Activated T-cell treated with anti-CD3 and anti-CD28 coated beads, Interleukin-2, amount 50 U/mL, for 48 hours (primary cell): ENCODE measurements at places on chromosomes 5 and 9.

GRCh38 chr5:1502046-1502736 is 21.6 kb downstream of the LPCAT1 start:
- DNase-seq = peak; percentile 47

DNA sequence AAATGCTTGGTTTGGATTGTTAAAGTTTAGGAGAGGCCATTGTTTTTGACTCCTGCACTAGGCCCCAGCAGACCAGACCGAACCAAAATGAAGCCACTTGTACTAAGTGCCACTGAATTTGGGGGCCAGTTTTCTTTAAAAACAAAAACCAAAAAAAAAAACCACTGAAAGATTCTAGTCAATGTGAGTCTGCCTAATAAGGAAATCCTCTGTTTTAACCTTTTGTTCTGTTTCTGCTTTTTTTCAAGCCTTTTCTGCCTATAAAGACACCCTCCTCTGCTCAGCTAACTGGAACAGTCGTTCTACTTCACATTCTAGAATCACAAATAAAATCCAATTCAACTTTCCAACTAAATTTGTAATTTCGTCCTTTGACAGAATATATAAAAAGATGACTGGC is 64.9 kb downstream of the SERINC5 start:
- DNase-seq = no peak

DNA sequence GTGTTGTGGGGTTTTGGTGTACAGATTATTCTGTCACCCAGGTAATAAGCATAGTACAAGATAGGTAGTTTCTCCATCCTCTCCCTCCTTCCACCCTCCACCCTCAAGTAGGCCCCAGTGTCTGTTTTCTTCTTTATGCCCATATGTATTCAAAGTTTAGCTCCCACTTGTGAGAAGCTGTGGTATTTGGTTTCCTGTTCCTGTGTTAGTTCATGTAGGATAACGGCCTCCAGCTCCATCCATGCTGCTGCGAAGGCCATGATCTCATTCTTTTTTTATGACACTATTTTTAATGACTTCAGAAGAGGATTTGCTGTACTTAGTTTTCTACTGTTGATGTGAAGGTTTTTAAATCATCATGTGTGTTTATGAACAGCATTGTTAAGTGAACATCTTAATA is 11.9 kb downstream of the CCDC180 start:
- DNase-seq = no peak

GRCh38 chr5:2894316-2894715 is 142.8 kb upstream of the IRX2 start:
- DNase-seq = no peak

GRCh38 chr5:88226881-88227450 is 41.7 kb downstream of the TMEM161B start:
- DNase-seq = no peak

DNA sequence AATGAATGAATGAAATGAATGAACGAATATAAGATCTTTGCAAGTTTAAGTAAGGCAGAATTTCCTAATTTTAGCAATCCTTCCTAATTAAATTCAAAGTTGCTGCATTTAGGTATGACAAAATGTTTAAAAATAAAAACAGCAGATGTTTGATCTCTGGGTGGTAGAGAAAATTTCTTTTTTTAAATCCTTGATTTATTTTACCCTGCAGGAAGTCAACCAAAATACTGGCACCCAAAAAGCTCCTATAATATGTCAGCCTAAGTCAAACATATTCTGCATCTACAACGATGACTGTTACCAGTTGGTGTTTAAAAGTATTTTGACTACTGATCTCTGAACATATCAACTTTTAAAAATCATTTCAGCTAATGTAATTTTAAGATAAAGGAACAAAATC is 58.4 kb downstream of the TTC39B start:
- DNase-seq = no peak

DNA sequence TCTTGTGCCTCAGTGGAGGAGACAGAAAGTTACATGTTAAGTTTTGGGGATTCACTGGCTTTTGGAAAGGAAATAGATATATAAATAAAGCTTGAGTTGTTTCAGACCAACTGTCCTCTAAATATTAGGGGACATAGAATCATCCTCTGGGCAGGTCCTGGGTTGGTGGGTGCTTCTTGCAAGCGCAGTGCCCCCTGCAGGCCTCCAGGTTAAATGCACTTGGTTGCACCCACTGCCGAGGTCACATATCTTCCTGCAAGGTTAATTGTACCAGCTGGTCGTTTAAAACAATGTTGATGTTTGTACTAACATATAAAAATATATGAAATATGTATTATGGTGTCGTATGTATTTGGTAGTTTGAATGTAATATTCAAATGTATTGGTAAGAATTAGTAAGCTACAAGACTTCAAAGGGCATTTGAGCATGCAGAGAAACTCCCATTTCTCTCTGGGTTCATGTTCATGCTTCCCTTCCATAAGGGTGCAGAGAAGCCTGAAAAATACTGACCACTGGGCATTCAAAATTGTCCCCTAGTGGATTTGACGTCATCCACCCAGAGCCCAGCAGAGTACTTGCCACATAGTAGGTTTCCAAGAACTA is 87.0 kb downstream of the ZNF618 start:
- peak; percentile 29 for DNase-seq

DNA sequence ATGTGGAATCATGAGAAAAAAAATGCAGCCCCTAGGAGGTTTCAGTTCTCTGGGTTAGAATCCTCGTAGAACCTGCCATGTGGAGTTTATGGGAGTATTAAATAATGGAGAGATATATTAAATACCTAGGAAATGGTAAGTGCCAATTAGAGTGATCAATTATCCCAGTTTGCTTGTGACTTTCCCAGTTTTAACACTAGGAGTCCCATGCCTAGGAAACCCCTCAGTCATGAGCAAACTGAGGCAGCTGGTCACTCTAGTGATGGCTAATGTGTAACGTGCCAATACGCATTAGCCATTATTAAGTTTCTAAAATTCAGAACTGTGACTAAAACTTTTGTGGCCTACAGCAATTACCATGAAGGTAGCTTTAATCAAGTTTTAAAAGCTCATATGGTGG is 720.6 kb downstream of the TAF11L14 start:
- DNase-seq = no peak

GRCh38 chr9:85729882-85730281 is 11.9 kb downstream of the AGTPBP1 start:
- DNase-seq = no peak

DNA sequence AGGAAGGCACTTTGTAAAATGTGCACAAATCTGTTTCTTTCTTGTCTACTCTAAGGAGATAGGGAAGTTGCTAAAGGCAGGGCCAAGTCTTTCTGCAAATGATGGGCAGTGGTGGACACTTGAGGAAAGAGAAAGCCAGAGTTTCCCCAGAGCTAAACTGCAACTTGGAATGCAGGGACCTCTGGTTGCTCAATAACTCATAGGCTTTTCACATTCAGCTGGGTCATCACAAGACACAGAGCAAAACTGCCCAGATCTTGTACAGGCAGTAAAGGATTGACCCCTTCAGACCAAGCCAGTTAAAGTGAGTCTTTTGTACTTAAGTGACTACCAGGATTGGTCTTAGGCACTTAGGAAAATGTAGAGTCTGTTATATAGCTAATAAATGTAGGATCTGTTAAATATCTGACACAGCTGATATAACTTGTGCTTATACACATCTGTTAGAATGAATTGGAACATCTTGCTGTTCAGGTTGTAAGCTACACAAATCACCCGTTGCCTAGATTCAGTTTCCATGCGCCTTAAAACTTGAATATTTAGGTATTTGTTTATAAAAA is 13.5 kb upstream of the AGXT2 start:
- no peak for DNase-seq

- DNase-seq = no peak
Observed at GRCh38 chr5:145718956-145719355, 116.2 kb downstream of the PRELID2 start.

DNA sequence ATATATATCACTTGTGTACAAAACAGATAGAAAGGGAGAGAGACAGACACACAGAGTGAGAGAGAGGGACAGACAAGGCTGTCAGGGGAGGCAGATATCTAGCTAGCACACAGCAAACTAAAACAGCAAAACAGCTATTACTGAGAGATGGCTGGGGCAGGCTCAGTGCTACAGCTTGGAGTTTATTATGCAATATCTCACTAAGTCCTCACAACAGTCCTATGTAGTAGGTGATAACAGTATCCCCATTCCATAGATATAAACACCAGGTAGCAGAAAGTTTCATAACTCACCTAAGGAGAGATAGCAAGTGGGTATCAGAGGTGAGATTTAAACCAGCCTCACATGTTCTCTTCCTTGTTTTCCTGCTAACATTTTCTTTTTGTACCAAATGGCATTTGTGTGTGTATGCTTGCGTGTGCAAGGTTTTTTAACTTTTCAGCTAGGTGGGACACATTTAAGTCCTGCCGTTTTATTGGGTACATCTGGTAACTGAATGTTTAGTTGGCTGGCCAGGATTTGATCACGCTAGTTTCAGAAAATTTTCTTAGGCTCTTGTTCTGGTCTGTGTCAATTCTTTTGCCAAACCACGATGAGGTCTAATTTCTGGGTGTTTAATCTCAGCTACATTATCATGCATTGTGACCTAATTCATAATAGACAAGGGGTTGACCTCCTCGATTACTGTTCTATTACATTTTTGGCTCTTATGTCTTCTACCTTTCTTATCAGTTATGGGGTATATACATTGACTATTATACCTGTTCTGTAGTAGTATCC is 105.1 kb downstream of the LMNB1 start:
- no peak for DNase-seq

DNA sequence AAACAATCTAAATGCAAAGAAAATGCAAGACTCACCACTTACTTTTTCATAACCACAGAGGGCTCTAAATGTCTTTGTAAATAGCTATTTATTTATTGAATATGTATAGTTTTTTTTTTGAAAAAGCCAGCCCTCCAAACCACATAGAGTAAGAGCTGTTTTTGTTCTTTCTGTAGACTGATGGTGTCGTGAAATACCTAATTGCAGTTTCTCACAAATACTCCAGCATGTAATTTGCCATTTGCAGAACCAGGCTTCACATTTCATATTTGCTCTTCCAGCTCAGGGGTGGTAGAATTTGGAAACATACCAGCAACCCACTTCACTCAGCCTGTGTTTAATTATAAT is 159.8 kb downstream of the TMC1 start:
- no peak for DNase-seq

DNA sequence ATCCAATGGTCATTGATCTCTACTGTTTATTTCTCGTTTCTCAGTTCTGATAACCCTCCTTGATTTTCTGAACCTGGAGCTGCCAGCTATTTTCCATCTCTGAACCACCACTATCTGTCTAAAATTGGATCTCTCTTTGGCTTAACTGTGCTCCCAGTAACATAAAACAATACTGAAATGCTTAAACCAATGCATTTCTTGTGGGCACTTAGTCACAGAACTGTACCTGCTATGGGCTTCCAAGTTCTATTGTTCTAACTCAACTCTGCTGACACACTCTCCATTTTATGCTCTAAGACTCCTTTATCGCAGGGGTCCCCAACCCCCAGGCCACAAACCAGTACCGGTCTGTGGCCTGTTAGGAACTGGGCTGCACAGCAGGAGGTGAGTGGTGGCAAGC is 120.6 kb downstream of the LHFPL2 start:
- no peak for DNase-seq

- no peak for DNase-seq
Observed at GRCh38 chr5:147223948-147224791, 10.7 kb upstream of the STK32A start.

- no peak for DNase-seq
Observed at GRCh38 chr5:163963881-163964280, 458.5 kb downstream of the MAT2B start.

DNA sequence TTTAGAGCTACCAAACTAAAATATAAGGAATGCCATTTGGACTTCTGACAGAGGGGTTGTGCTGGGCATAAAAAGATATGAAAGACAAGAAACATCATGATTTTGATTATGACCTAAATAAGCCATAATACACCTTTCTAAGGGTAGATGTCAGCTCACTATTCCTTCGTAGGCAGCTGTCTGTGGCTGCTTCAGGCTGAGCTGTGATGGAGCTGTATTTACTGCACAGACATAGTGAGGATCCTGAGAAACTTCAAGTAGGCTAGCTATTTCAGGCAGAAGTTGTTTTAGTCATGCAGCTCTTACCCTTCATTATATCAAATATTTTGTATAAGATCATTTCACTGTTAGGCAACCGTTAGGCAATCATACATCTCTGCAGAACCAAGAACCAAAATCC is 511.7 kb downstream of the CDH12 start:
- DNase-seq = no peak

DNA sequence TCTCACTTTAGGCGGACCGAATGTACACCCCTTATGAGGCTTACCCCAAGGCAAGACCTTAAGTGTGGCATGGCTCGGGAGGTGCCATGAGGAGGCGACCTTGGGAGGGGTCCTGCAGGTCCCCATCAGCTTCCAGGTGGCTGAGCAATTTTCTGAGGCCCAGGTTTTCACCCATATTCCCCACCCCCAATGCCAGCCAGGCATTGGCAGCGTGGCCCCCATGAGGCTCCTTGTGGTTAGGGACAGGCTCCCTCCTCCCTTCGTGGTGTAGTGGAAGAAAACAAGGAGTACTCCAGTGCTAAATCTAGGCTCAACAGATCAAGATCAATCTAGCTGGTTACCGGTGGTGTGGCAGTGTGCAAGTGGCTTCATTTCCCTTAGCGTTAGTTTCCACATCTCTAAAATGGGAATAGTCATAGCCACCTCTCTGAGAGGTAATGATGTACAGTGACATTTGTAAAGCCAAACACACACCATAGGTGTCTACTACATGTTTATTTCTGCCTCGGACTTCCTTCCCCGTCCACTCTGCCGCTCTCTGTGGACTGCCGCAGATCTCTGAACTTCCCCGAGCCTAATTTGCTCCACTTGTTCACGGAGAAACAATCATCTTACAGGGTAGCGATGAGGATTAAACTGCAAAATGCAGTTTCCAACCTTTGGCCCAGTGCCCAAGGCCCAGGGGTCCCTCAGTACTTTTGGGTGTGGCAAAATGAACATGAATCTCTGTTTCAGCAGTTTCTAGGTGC is 8.4 kb downstream of the LHX2 start:
- DNase-seq = no peak

DNA sequence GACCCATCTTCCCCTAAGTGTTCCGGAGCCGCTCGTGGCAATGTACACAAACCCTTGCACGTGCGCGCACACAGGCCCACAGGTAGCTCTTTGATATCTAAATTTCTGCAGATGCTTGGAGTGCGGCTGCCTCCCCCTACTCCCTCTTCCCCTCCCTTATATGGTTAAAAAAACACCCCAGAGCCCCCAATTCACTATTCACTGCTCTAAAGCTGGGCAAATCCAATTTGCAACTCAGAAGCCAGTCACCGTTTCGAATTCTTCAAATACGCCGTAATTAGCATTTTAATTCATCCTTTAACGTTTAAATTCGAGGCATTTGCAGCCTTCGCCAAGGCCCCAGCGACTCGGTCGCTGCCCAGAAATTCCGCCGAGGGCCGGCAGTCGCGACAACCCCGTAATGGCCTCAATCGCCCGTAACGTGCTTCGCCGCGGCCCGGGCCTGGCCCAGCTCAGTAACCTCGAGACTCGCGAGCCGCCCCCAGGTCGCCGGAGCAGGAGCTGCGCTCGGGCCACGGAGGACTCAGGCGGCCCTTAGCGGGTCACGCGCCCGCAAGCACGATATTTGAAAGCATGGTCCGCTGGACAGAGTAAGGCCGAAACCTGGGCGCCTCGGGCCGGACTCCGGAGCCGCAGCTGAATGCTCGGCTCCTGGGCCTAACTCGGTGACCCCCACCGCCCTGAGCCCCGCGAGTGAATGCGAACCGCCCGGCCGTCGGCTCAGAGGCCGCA is 1.3 kb downstream of the IRX2 start:
- DNase-seq = peak; percentile 30

GRCh38 chr9:92151691-92152393 is 36.6 kb upstream of the SPTLC1 start:
- no peak for DNase-seq

- DNase-seq = no peak
Observed at GRCh38 chr5:61796773-61797172, 464.7 kb downstream of the ZSWIM6 start.

- DNase-seq = no peak
Observed at GRCh38 chr5:59130431-59130830, 547.6 kb downstream of the RAB3C start.
